ENCODE measurements at places on chromosomes 12 and 14.

DNA sequence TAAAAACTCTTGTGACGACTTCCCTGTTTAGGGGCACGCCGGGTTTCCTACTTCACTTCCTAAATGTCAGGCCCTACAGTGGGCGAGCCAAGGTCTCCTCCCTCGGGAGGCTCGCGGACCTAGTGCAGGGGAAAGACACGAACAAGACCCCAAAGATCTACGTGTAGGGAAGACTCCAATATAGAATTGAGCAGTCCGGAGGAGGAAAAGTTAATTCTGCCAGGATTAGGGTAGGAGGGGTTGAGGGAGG is 564 bp downstream of the ATXN3 start:
- no peak for DNase-seq

DNA sequence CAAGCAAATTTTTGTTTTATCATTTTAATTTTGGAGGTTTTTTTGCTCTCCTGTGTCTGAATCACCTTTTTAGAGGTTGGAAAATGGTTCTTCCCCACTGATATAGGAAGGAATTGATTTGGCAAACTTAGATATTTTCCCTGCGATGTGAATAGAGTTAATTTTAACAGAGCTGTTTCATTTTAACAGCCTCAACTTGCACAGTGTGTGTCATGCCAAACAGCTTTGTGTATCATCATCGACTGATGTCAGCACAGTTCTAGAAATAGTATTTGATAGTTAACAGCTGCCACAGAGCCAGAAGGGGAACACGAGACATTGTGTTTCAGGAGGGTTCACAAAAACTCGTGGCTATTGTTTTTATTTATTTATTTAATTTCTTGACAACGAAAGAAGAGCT is 243.1 kb upstream of the FOXN3 start:
- DNase-seq = no peak

GRCh38 chr12:25644979-25645378 is 91.9 kb upstream of the LMNTD1 start:
- no peak for DNase-seq

- no peak for DNase-seq
Measured at GRCh38 chr12:27274706-27275105, 30.6 kb downstream of the STK38L start.

DNA sequence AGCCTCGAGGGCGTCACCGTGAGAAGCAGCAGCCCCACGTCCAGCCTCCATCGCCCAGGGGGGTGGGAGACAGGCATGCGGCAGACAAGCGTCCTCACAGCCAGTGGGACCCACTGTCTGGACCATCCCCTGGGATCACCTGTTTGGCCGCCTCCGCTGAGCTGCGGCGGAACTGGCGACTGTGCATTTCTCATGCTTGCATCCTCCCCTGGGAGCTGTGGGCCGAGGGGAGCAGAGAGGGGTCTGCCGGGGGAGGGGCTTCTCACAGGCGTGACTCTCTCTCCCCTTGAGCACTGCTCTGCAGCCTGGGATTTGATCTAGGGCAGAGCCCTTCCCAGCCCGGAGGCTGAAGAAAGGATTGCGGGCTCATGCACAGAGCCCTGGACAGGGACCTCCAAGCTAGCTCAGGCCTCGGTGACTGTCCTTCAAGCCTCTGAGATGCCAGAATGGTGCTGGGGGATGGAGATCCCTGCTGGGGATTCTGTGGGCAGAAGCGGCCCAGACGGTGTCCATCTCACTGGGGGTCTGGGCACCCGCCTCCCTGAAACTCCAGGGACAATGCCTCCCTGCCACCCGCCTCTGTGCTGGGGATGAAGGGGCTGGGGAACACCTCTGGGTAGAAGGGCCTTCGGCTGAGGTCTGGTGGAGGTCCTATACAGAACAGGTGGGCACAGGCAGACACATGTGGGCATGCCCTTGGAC is 61.1 kb downstream of the PRIMA1 start:
- DNase-seq = no peak

DNA sequence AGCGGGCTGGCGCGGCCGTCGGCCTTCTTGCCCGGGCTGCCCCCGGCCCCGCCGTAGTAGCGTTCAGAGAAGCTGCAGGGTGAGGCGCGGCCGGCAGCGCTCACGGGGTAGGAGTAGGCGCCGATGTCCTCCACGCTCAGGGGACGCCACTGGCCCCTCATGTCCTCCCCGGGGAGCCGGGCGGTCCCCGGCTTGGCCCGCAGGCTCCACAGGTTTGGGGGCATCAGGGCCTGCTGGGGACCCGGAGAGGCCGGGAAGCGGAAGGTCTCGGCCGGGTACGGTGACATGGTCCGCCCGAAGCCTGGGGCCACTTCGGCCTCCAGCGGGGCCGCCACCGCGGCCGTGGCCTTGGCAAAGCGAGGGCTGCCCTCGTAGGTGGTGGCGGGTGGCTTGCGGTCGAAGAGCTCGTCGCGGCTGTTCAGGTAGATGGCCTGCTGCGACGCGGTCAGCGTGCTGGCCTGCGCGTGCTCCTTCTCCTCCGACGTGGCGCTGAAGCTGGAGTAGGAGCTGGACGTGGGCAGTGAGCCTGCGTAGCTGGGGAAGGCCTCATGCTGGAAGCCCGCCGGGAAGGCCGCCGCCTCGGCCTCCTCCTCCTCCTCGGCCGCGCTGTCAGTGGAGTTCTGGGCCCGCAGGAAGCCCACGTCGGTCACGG is 48.7 kb downstream of the BEGAIN start:
- DNase-seq = no peak
